ENCODE measurements at places on chromosomes 3 and 15.

GRCh38 chr3:58638591-58638990 is 28.0 kb downstream of the FAM3D start:
- DNase-seq: no peak

DNA sequence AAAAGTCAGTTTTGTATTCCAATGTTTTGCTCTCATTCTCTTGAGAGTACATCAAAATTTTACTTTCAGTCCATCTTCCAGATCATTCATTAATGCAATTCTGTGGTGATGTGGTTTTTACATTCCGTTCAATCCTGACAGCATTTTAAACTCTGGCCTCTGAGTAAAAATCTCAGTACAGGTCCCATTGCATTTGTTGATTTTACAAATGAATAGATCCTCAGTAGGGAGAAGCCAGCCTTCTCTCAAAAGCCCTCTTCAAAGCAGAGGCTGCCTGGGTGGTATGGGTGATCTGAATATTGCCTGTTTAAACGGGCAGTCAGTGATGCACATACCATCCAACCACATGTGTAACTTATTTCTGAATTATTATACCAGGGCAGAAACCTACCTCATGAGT is 72.5 kb upstream of the TSC22D2 start:
- DNase-seq: no peak

DNA sequence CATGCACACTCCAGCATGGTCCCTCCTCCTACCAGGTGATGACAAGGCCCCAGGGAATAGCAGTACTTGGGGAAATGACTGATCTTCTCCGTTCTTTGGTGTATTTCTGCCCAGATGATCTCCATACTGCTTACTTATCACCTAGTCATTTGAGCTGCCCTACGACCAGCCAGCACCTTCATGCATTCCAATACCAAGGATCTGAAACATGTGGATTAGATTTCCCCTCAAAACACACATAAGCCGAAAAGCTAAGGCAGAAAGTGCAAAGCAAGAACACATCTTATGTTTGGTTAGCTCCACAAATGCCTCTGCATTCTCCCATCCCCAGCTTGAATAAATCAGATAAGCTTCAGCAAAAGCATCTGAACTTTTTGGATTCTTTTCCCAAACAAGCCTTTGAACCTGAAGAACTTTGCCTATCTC is 64.8 kb upstream of the BCL6 start:
- no peak for DNase-seq

DNA sequence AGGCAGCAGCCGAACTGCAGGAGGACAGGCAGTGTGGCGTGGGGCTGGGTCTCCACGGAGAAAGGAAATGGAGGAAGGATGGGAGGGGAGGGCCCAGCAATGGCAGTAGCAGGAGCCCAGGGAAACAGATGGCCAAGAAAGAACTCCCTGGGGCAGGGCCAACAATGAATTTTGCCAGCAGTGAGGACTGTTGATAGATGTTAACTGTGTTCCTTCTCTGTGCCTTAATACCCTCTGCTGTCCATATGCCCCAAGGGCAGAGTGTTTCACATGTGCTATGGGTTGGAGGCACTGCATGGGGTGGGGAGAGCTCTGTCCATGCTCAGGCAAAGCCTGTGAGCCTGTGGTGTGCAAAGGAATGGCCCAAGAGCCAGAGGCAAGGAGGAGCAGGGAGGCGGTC is 70.8 kb upstream of the POMGNT2 start:
- no peak for DNase-seq

DNA sequence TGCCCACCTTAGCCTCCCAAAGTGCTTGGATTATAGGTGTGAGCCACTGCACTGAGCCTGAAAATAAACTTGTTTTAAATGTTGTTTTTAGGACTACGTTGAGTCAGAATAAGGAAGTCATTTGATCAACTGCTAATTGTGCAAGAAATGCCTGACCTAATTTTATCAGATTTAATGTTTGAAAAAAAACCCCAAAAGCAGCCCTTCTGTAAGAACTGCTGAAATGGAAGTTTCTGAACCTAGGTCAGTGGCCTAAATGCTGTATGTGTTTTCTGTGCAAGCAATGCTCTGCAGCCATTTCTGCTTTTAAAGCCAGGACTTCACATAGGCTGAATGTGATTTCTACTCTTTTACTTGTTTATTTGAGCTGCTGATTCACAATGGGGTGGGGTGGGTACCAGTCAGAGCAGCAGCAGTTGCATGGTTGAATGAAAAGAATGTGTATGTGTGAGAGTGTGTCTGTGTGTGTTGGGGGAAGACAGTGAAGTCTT is 6.6 kb downstream of the GPX1 start:
- no peak for DNase-seq

DNA sequence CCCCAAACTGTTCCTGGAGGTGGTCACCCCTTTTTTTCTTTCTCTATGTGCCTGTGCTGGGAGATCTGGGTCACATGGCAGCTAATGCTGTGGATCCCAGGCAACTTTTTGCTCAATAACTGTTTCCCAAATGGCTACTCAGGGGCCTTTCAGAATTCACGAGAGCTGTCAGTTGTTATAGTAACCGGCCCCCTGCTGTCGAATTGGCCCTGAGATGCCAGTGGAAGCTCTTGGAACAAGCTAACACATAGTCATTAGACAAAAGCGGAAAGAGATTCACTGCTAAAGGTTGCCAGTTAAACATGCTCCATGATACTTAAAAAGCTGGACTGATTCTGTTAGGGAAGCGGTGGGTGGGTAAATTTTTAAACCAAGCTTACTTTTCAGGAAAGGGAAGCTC is 144.1 kb downstream of the FEZF2 start:
- DNase-seq: no peak

GRCh38 chr3:110393941-110394340 is 677.7 kb upstream of the NECTIN3 start:
- no peak for DNase-seq

DNA sequence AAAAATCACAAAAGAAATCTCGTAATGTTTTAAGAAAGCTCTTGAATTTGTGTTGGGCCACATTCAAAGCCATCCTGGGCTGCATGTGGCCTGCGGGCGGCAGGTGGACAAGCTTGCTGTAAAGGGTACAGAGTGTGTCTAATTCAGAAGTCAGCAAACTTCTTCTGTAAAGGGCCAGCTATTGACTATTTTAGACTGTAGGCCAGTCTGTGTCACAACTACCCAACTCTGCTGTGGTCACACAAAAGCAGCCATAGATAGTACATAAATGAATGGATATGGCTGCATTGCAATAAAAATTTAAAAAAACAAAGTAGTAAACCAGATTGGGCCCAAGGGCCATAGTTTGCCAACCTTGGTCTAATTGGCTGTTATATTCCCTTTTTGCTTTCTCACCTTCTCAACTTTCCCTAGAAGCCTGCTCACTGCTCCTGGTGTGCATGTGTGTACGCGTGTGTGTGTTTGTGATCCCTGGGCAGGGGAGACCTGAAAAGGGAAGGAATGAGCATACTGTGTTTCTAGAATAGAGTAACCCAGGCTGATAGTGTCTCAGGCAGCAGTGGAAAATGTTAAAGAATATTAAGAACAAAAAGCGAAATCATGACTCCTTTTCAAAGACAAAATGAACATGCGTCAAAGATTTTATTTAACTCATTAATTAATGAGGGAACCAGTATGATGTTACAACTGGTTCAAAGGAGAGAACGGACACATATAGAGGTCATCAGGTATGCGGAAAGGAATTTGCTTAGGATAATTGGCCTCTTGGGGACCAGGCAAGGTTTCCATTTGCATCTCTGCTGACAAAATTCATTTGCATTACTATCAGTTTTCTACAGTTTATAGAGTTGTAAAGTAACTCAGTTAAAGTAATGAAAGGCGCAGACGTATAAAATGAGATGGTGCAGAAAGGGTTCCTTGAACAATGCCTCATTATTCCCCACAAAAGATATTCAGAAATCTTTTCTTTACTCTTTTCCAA is 248.0 kb downstream of the THSD4 start:
- no peak for DNase-seq

- no peak for DNase-seq
Measured at GRCh38 chr15:40695469-40695890, 506 bp downstream of the RAD51 start.

- peak; percentile 39 for DNase-seq
Measured at GRCh38 chr3:72888546-72889309, 882 bp downstream of the GXYLT2 start.

DNA sequence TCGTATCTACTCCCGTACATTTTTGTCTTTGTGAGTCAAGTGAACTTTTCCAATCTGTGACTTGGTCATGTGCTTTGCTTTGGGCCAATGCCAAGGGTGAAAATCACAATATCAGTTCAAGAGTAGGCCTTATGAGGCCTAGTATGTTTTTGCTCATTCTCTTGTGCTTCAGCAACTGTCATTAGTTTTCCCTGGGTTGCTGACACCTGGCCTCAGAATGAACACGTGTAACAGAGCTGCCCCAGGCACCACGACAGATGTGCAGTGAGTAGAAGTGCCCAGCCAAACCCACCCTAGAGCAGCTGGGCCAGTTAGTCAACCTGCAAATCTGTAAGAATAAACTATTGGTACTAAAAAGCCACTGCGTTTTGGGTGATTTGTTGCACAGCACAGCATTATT is 460.3 kb upstream of the WNT5A start:
- DNase-seq: no peak

DNA sequence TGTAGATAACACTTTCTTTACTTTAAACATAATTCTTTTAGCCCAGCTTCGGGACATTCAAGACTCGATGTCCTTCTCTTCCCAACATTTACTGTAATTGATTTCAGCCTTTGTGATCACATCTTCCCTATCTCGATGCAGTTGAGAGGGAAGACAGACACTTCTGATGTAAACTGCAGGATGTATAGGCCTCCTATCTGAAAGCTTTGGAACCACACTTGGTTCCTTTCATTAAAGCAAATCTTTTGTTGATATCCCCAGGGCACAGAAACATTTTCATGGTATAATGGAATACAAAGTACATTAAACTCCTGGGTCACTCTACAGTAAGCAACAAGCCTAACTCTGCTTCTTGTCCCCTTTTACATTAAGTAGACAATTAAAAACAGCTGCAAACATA is 6.4 kb downstream of the GRM7 start:
- DNase-seq: no peak

DNA sequence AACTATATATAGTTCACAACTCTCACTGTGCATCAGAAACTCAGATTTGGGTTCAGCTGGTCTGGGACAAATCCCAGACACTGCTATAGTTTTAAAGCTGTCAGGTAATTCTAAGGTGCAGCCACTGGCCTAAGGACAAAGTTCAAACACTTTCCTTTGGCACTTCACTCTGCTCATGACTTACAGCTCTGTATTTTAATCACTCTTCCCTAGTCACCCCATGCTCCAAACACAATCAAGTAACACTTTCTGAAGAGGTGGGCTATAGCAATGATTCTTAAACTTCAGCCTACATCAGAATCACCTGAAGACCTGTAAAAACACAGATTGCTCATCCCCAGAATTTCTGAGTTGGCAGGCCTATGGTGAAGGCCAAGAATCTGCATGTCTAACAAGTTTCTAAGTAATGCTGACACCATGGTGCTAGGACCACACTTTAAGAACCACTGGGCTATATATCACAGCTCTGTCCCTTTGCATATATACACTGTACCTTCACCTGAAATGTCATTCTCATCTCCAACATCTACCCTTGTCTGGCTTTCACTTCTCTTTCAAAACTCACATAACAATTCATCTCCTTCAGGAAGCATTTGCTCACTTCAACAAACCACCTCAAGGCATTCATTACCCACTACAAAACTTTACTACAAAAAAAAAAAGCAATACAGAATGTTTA is 21.4 kb downstream of the STAG1 start:
- DNase-seq: peak; percentile 41

DNA sequence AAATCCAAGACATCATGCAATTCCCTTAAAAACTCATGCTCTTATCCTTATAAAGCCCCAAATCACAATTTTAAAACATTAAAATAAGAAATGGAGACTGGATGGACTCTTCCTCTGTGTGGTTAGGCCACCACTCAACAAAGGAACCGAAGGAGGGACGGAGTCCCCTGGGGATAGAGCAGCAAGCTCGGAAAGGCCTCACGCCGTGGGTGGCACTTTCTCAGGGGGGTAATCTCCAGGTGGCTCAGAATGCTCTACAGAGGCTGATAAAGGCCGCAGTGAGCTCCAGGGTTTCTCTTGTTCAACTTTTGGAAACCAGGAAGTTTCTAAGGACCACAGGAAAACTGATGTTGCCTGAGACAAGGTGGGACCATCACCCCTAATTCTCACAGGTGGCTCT is 23.2 kb downstream of the CCR9 start:
- no peak for DNase-seq

DNA sequence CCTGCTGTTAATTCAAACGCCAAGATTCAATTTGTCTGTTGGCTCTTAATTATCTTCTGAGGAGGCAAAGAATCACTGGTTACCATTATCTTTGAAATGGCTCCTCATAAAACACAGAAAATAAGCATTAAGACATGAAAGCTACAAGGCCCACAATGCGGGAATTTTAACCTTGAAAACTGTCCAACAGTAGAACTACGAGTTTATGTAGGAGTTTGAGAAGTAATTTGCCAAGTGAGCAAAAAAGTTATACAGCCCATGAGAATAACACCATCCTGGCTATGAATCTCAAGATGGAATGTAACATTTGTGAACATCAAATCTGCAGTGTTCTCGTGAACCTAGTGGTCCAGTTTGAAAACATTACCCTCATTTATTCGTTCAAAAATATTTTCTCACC is 172.5 kb downstream of the ALDH1A2 start:
- no peak for DNase-seq

DNA sequence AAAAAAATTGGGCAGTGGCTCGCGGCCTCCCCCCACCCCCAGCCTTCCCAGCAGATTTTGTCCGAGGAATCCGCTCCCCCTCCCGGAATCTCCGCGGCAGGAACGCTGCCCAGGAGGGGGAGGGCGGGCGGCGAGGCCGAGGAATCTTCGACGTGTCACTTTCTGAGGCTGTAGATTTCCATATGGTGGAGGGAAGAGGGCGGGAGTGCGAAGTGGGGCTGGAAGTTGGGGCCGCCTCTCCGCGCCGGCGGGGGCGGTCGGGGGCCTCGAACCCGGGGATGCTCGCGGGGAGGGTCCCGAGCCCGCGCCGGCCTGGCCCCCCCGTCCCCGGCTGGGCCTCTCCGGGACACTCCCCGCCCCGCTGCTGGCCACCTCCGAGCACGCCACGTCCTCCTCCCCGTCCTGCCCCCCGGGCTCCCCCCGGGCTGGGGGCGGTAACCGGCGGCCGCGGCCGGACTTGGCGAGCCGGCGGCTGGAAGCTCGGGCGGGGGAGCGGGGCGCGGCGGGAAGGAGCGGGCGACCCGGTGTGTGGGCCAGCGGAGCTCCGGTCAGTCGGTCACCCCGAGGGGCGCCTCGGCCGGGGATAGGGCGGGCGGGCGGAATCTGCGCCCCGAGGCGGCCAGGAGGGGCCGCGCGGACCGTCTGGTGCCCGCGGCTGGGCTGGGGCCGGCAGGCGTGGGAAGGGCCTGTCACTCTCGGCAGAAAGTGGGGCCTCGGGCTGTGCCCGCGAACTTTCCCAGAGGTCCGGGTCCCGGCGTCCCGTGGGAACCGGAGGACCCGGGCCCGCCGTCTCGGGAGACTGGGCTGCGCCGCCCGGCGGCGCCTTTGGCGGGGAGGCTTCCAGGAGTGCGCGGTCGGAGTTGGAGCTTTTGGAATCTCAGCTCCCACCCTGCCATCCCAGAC is 951 bp downstream of the FNDC3B start:
- DNase-seq: peak; percentile 84

GRCh38 chr15:68200016-68200861 is 4.9 kb downstream of the CALML4 start:
- no peak for DNase-seq

GRCh38 chr3:71163198-71163918 is 420.2 kb downstream of the FOXP1 start:
- DNase-seq: no peak

- no peak for DNase-seq
Measured at GRCh38 chr15:28096670-28097431, 2.3 kb downstream of the OCA2 start.

- DNase-seq: no peak
Measured at GRCh38 chr15:40595219-40595618, 1.2 kb downstream of the KNL1 start.

GRCh38 chr3:178671791-178672190 is 135.6 kb downstream of the KCNMB2 start:
- no peak for DNase-seq

Data from transverse colon (tissue), 4 donors.